ENCODE measurements at places on chromosomes 1 and 21. TPM values are rescaled to one million over a fixed set of nuclear protein-coding genes. Genes with fewer than 3 reads are reported as not detected.

DNA sequence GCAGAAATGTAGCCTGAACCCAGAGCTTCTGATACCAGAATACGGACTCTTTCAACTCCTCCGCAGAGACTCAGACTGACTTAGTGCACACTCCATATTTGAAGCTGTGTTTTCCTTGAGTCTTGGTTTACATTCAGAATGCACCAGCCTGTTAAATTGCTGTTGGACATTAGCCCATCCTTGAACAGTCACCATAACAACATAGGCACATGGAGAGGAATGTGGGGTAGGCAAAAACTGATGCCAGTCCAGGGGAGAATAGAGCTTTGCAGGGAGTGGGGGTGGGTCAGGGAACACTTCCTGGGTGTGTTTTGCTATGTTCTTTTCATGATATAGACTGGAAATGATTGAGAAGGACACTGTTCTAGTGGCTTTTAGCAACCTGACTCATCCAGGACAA lies 76.3 kb upstream of the CACNA1E start:
- DNase-seq, result no peak
- H3K27me3 ChIP-seq, result peaks cover 50% of the 10 kb centered on the region
- H3K27ac ChIP-seq, result no peak overlapping the region
- H3K36me3 ChIP-seq, result no peaks in the 10 kb centered on the region

DNA sequence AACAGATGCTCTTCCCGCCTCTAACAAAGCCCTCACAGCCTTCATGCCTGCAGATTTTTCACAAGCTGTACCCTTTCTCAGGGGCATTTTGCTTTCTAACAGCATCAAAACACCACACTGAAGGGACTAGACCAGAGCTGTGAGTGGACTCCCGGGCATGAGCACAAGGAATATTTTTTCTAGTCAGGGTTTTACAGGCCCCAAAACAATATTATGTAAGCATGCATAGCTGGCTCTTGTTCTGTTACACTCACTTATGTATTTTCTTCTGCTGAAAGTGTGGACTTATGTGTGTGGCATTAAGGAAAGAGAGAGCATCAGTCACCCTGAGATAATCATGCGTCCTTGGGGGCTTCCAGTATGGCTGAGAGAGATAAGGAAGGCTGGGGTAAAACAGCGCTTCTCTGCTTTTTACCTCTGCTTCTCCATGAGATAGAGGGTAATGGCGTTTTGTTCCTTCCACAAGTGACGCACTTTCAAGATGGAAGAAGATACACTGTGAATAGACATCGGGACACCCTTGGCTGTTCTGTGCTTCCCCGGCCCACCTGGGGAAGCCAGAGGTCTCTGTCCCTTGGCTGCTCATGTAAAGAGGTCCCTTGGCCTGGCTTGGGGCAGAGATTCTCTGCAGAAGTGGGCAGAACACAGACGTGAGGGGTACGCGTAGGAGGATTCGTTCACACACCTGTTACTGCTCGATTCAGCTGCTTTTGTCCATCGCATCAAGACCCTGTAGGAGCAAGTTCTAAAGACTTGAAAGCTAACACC lies 266.7 kb upstream of the RAB4A start:
- no peaks in the 10 kb centered on the region for H3K4me1 ChIP-seq
- no peak for DNase-seq
- H3K4me3 ChIP-seq, result no peak overlapping the region
- no peaks in the 10 kb centered on the region for H3K36me3 ChIP-seq

GRCh38 chr1:115677182-115677555 lies 35.4 kb downstream of the VANGL1 start:
- H3K4me1 ChIP-seq, result peaks cover 53% of the 10 kb centered on the region
- no peaks in the 10 kb centered on the region for H3K27me3 ChIP-seq
- no peak overlapping the region for H3K4me3 ChIP-seq
- peaks cover 28% of the 10 kb centered on the region for H3K36me3 ChIP-seq

DNA sequence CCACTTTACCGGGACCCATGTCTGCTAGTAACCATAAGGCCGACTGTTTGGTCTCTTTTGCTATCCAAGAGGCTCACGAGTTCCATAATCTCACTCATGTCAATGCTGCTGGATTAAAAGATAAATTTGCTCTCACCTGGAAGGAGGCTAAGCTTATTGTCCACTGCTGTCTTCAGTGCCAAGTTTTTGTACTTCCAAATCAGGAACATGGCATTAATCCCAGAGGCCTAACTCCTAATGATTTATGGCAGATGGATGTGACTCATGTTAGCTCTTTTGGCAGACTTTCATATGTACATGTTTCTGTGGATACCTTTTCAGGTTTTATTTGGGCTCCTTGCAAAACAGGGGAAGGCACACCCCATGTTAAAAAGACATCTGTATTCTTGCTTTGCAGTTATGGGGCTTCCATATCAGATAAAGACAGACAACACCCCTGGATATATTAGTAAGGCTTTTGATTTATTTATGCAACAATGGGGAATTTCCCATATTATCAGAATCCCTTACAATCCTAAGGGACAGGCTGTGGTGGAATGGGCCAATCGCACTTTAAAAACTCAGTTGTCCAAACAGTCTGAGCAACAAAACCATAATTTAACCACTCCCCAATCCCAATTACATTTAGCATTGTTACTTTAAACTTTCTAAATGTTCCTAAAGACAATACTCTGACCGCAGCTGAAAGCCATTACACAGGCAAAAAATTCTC lies 162.7 kb downstream of the IER5 start:
- 0 out of 2 replicates have a peak, but pooled peaks cover 4% of the 10 kb centered on the region for H3K4me1 ChIP-seq
- no peak overlapping the region for H3K27ac ChIP-seq
- peak; percentile 25 for DNase-seq

DNA sequence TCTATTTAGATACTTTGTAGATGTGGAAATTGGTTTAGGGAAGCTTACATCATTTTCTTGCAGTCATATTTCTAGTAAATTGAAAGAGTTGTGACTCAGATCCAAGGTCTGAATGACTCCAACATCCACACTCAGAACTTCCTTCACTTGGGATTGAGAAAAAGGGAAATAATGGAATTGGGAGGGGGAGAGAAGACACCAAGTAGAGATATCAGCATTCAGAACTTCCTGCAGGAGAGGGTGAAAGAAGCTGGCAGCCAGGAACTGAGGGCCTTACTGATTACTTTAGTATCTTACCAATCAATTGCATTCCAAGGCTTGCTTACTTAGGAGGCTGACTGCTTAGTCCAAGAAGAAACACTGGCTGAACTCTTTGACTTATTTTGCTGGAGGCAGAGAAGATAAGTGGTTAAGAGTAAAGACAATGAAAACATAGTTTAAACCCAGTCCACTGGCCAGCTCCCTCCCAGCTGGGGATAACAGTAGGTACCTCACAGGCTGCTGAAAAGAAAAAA lies 21.7 kb downstream of the APP start:
- no peak overlapping the region for H3K4me3 ChIP-seq
- peak overlapping the region; percentile 30 for H3K27ac ChIP-seq
- H3K27me3 ChIP-seq, result no peaks in the 10 kb centered on the region
- no peak for DNase-seq

GRCh38 chr1:174995916-174996315 lies 3.8 kb upstream of the CACYBP start:
- no peaks in the 10 kb centered on the region for H3K27me3 ChIP-seq
- no peak overlapping the region for H3K4me3 ChIP-seq
- H3K27ac ChIP-seq, result no peak overlapping the region
- DNase-seq, result no peak

- peaks cover 4% of the 10 kb centered on the region for H3K4me1 ChIP-seq
- no peaks in the 10 kb centered on the region for H3K27me3 ChIP-seq
- no peak for DNase-seq
- H3K27ac ChIP-seq, result no peak overlapping the region
- H3K4me3 ChIP-seq, result no peak overlapping the region
- no peaks in the 10 kb centered on the region for H3K36me3 ChIP-seq
Measured at GRCh38 chr1:43318831-43319230, 18.0 kb downstream of the TIE1 start.

- peaks cover 10% of the 10 kb centered on the region for H3K27me3 ChIP-seq
Measured at GRCh38 chr1:4935807-4936206, 281.4 kb downstream of the AJAP1 start.

DNA sequence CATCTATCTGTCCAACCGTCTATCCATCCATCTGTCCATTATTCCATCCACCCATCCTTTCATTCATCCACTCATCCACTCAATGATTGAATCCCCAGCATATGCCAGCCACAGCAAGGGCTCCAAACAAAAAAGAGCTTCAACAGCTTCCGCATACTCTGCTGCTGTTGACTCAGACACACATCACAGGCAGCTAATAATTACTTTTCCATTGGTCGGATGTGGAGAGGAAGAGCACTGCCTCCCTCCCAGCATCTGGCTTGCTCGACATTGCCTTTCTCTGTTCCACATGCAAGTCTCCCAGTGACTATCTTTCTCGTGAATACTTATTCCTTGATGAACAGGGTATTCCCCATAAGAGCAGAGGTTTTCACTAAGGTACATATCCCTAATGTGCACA lies 176.5 kb downstream of the HIVEP3 start:
- no peak overlapping the region for H3K4me3 ChIP-seq
- no peak overlapping the region for H3K27ac ChIP-seq
- H3K4me1 ChIP-seq, result no peaks in the 10 kb centered on the region
- no peak for DNase-seq

DNA sequence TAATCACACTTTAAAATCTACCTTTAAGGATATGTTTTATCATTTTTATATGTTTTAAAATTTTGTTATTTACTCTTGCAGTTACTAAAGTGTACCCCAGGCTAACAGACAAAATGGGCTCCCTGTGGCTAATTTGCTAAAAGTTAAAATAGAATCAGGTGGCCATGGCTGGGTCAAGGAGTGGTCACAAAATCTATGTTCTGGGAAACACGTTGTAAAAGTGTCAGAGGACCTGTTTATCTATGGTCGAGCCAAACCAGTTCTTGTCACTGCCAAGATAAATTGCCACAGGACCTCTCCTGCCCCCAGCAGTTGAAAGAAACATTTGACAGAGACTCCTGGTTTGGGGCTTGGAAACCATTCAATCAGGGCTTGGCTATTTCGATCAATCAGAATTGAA lies 21.2 kb upstream of the TTLL7 start:
- DNase-seq, result peak; percentile 75
- H3K4me1 ChIP-seq, result peaks cover 21% of the 10 kb centered on the region
- H3K27ac ChIP-seq, result 0 out of 2 replicates have a peak overlapping the region, but pooled peaks have one; percentile 16
- H3K36me3 ChIP-seq, result no peaks in the 10 kb centered on the region
- H3K4me3 ChIP-seq, result no peak overlapping the region

GRCh38 chr1:14149431-14149830 lies 449.1 kb upstream of the KAZN start:
- no peaks in the 10 kb centered on the region for H3K4me1 ChIP-seq
- H3K27ac ChIP-seq, result no peak overlapping the region
- H3K4me3 ChIP-seq, result no peak overlapping the region
- DNase-seq, result no peak
- H3K27me3 ChIP-seq, result no peaks in the 10 kb centered on the region
- no peaks in the 10 kb centered on the region for H3K36me3 ChIP-seq

DNA sequence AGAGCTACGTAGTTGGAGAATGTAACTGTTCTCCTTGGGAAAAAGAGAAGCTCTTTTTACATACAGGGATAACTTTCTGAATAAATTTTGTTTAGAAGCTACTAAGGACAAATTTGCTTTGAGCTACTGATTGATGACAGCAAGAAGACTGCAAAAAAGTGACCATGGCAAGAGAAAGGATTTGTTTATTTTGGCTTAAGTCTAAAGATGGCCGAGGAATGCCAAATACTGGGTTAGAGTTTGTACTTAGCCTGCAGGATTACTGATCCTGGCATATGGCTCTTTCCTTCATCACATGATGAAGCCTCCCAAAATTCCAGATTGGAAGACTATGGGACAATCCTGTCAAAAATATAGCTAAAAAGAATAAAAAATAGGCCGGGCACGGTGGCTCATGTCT lies 28.7 kb downstream of the RPS27 start:
- no peak overlapping the region for H3K27ac ChIP-seq
- no peaks in the 10 kb centered on the region for H3K4me1 ChIP-seq
- H3K36me3 ChIP-seq, result no peaks in the 10 kb centered on the region

GRCh38 chr21:33123374-33124123 lies 53.6 kb downstream of the OLIG1 start:
- H3K36me3 ChIP-seq, result no peaks in the 10 kb centered on the region
- DNase-seq, result no peak
- no peak overlapping the region for H3K4me3 ChIP-seq
- H3K27ac ChIP-seq, result no peak overlapping the region
- peaks cover 93% of the 10 kb centered on the region for H3K27me3 ChIP-seq

GRCh38 chr21:25637851-25638659 lies 1.0 kb upstream of the JAM2 start:
- no peak for DNase-seq
- H3K4me3 ChIP-seq, result no peak overlapping the region
- no peaks in the 10 kb centered on the region for H3K36me3 ChIP-seq
- H3K4me1 ChIP-seq, result no peaks in the 10 kb centered on the region

- no peaks in the 10 kb centered on the region for H3K36me3 ChIP-seq
- H3K4me3 ChIP-seq, result no peak overlapping the region
- DNase-seq, result no peak
- no peaks in the 10 kb centered on the region for H3K27me3 ChIP-seq
- H3K27ac ChIP-seq, result no peak overlapping the region
Measured at GRCh38 chr1:162228586-162228985, 148.1 kb downstream of the SPATA46 start.

GRCh38 chr1:218548764-218549163 lies 203.6 kb downstream of the TGFB2 start:
- H3K4me1 ChIP-seq, result no peaks in the 10 kb centered on the region
- no peak for DNase-seq
- H3K27ac ChIP-seq, result no peak overlapping the region
- H3K4me3 ChIP-seq, result no peak overlapping the region
- no peaks in the 10 kb centered on the region for H3K36me3 ChIP-seq

- no peaks in the 10 kb centered on the region for H3K27me3 ChIP-seq
- H3K4me3 ChIP-seq, result no peak overlapping the region
Measured at GRCh38 chr1:217627431-217627830, 3.5 kb downstream of the GPATCH2 start.

DNA sequence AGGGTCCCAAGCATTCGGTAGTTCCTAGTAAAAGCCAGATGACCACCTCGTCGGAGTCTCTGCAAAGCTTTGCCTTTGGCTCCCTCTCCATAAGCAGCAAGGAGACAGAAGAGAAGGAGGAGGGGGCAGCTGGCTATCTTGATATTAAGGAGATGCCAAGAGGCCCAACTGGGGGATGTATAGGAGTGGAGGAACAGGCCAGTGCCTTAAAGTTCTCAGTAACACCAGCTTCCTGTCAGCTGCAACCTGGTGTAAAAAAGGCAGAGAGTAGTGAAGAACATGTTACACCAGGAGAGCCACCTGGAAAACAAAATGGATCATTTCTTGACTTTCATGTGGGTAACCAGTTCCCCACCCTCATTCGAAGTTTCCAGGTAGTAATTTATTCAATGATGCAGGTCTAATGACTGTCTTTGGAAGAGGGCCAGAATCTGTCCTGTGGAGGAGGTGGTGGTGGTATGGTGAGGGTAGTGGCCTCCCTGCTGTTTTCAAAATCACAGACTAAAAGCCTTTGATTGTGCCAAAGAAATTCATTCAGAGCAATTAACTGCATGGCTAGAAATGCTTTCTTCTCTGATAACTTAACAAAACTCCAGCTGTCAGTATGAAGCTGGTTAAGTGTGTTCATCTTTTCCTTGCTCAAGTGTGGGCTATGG lies 27.3 kb downstream of the TMEM200B start:
- no peaks in the 10 kb centered on the region for H3K27me3 ChIP-seq
- no peaks in the 10 kb centered on the region for H3K36me3 ChIP-seq
- peaks cover 8% of the 10 kb centered on the region for H3K4me1 ChIP-seq
- no peak overlapping the region for H3K27ac ChIP-seq

Gene IL20
- not detected for total RNA-seq

Gene HHAT
- total RNA-seq, result 5.3 TPM

Gene PTAFR
- 7.6 TPM for total RNA-seq

Gene FAM72B
- total RNA-seq, result 17.7 TPM

Gene TACSTD2
- 489 TPM for total RNA-seq

Gene RPE65
- not detected for total RNA-seq

Gene ATP5PB
- 183 TPM for total RNA-seq

Gene DIRAS3
- total RNA-seq, result not detected

Gene ERO1B
- not detected for total RNA-seq

Gene COL24A1
- total RNA-seq, result 0.15 TPM

All from PC-9 (cell line).